ENCODE measurements at places on chromosomes 12 and 14.

DNA sequence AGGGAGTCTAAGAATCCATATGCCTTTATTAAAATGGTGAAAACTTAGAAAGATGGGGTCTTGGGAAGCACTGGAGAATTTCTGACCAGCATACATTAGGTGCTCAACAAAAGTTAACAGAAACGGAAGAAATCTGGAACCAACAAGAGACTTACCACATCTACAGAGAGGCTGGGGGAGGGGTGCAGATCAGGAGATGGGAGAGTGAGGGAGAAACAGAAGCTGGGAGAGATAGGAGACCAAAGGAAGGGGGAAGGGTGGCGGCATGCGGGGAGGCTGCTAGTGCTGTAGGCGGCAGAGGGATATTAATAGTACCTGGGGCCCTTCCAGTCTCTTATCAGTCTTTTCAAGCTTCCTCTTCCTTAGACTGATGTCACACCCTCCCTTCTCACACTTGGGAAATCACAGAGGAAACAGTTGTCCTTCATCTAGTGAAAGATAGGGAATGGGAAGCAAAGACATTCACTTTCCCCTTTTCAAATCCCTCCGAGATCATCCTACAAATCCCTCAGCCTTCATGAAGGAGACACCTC is 18.1 kb downstream of the ZBTB39 start:
- no peak for DNase-seq

GRCh38 chr12:86914721-86915120 is 658.5 kb upstream of the MGAT4C start:
- DNase-seq = no peak

GRCh38 chr14:52000019-52000582 is 10.8 kb downstream of the RTRAF start:
- no peak for DNase-seq

- no peak for DNase-seq
Observed at GRCh38 chr14:96243785-96244184, 12.2 kb upstream of the BDKRB1 start.

- peak; percentile 38 for DNase-seq
Observed at GRCh38 chr14:76456200-76456599, 80.3 kb downstream of the ESRRB start.

DNA sequence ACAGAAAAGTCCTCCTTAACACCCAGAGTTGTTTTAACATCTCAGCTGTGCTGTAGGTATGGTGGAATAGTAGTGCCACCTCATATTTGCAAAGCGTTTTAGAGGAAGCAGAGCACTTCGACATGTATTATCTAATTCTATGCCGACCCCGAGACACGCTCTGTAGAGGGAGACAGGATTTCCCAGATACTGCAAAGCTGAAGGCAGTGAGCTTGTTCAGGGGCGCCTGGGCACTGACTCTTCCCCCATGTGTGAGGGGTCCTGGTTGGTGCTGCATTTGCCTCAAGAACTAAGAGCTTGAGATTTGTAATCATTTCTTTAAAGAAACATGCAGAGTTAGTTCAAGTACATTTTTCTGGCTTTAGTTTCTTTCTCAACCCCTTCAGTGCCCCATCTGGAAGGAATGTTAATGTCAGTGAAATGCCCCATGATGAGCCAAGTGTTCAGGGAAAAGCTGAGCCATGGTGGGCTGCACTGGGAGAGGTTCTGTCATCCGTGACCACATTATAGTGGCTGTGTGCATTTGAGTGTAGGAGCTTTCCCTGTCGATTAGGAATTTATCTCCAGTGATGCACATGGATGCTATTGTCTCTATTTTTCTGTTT is 66.3 kb downstream of the MBIP start:
- DNase-seq = no peak

DNA sequence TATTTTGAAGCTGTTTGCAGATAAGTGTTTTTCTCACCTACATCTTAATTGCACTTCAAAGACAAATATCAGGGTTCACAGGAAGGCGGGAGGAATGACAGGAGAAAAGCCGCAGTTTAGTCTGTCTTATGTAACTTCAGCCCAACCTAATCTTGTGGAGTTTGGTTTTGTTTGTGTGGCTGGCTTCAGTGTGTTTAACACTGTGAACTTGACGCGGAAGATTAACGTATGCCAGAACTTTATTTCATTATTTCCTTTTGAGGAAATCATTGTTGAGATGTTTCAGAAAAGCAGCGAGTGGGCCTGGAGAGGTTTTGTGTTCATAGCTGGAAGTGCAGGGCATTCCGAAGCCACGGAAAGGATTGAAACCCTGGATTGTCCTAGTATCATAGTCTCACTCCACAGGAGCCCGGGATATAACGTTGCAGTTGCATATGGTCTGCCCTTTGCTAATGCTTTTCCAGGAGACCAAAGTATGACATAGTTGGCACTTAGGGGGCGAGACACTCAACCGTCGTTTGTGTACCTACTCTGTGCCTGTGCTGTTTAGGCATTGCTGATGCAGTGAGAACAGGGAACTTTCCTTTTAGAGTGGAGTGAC is 2.0 kb downstream of the PELI2 start:
- no peak for DNase-seq

DNA sequence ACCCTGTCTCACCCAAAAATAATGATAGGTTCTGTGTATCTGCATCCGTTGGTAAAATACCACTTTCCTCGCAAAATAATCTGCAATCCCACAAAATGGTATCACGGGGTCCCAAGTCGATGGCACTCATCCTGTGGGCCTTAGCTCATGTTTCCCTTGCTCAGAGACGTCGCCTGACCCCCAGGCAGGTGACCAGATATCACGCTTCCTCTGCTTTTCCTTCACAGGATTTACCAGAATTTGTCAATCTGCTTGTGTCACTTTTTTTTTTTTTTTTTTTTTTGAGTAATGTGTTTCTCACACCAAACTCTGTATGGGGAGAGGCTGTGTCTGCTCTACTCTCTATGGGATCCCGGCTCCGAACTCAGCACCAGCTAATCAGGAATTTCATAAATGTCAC is 162.7 kb downstream of the PRKCH start:
- DNase-seq = no peak

GRCh38 chr14:60064491-60065072 is 27.1 kb upstream of the PCNX4 start:
- DNase-seq = no peak

DNA sequence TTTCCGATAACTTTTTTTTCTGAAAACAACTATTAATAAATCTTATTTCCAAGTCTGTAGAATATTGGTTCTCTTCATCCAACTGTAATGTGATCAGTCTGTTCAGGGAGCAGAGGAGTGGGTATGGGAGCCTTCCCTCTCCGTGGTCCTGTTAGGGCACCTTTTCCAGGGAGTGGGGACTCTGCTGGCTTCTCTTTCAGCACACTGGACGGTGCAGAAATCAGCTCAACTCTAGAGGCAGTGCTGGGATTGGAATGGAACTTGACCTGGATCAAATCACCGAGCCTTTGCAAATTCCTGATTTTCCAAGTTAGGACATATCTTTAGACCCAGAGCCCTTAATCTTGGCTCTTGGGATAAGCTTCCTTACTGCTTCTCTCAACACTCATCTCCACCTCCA is 630.4 kb downstream of the DIO2 start:
- no peak for DNase-seq

- no peak for DNase-seq
Observed at GRCh38 chr12:6866920-6867412, 365 bp upstream of the TPI1 start.

GRCh38 chr12:71135812-71136176 is 22.0 kb downstream of the TSPAN8 start:
- DNase-seq = no peak

GRCh38 chr12:66965621-66966020 is 286.7 kb upstream of the GRIP1 start:
- no peak for DNase-seq

- no peak for DNase-seq
Observed at GRCh38 chr14:70442750-70443149, 9.2 kb upstream of the ADAM21 start.

- no peak for DNase-seq
Observed at GRCh38 chr12:114729731-114730130, 45.8 kb upstream of the TBX3 start.

DNA sequence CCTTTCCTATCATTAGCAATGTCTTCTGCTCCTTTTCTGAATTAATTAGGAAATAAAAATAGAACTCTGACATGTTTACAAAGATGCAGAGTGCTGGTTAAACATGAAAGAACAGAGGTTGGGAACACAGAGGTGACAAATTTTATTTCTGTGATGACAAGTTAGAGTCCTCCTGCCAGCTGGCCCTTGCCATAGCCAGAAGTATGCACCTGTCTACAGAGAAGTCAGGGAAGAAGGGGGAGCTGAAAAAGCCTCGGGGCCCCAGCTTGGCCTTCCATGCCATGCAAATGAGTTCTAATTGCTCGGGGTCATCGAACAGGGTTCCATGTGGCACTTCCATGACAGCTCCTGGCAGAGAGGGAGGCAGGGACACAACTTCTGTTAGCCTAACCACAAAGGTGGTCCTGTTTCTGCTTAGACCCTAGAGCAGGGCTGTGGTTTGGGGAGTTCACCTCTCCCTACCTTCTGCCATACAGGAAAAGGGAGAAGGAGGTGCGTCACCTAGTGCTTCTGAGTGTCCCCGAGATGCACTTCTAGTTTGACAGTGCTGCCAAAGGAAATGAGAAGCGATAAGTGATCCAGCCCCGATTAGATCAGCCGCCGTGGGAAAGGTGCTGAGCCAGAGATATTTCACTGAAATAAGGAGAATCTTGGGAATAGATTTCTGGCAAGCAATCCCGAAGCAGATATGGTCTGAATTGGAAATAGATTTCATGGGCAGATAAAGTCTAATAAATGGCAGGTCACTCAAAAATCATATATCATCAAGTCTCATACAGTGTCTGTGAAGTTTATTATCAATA is 155.8 kb upstream of the FOXN3 start:
- no peak for DNase-seq

DNA sequence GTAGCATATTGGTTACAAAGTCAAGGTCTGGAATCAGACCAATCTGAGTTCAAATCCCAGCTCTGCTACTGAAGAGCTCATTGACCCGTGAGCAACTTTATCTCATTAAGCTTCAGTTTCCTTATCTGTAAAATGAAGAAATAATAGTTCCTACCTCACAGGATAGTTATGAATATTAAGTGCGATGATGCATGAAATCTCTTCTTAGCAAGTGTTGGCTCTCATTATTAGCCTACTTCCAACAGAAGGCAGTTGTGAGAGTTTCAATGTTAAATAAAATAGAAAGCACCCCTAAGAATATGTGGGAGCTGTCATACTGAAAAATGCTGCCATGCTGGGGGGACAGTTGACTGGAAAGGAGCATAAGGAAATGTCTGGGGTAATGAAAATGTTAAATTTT is 39.0 kb upstream of the ITPR2 start:
- DNase-seq = no peak

DNA sequence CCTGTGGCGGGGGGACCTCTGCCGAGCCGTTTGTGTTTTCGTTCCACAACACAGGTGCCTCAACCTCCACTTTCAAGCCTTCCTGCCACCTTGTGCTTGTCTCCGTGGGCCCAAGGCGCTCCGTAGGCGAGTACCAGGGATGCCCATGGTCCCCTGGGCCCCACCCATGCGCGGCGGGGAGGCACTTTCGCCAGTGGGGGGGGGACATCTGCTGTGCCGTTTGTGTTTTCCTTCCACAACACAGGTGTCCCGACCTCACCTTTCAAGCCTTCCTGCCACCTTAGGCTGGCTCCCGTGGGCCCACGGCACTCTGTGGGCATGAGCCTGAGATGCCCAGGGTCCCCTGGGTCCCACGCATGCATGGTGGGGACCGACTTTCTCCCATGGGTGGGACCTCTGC is 335.9 kb downstream of the ALG10 start:
- DNase-seq = no peak

DNA sequence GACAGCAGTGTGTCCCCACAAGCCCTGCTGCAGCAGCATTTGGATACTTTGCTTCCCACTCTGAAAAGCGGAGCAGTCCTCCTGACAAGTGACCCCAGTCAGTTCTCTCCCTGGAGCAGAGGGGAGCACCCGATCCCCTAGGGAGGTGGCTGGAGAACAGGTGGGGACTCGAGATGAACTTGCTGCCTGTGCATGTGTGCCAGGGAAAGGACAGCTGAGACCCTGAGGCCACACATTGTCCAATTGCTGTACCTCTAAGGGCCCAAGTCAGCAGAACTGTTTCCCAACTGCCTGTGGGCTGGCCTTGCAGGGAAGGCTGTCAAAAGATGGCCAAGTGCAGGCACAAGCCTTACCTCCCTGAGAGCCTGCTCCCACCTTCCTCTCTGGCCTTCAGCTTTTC is 55.1 kb downstream of the IFT43 start:
- DNase-seq = no peak

DNA sequence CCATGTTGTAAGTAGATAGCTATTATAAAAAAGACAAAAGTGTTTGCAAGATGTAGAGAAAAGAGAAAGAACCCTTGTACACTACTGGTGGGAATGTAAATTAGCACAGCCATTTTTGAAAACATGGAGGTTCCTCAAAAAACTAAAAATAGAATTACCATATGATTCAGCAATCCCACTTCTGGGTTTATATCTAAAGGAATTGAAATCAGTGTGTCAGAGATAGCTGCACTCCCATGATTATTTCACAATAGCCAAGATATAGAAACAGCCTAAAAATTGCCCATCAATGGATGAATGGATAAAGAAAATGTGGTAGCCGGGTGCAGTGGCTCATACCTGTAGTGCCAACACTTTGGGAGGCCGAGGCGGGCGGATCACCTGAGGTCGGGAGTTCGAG is 9.2 kb downstream of the PSMC6 start:
- no peak for DNase-seq

DNA sequence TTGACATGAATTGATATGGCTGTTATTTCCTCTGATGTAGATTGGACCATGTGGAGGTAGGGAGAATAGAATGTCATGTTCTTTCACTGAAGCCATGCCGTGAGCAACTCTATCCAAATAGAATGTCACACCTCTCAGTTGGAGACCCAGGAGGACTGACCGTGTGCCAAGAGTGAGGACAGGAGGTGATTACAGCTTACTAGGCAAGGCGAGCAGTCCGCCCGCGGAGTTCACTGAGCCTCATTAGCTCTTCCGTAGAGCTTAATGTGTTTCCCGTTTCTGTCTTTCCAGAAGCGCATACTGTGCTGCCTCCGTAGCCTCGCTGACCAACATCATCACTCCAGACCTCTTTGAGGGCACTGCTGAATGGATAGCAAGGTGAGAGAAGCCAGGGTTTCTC is 45.6 kb downstream of the FNTB start:
- DNase-seq = no peak

DNA sequence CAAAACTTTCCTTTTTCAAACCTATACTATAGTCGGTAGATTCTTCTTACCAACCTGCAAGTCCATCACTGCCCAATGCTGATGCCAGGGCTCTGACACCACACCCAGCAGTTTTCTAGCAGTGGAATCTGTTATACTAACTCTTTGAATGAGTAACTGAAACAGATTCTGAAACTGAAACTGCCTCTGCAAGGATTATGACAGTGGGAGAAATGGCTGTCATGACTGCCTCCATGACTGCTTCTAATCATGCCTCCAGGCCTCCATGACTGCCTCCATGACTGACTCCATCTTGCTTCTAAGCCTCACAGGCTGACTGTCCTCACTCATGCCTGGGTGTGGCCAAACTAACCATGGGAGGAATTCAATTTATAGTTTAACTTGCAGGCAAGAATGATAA is 29.4 kb upstream of the OXA1L start:
- no peak for DNase-seq

- no peak for DNase-seq
Observed at GRCh38 chr12:90055071-90055470, 346.4 kb upstream of the ATP2B1 start.

Data from glutamatergic neuron (in vitro differentiated cells).